ENCODE measurements at places on chromosomes 4 and X.
A peak's percentile ranks its signal among the peaks of the same experiment; 100 is the strongest.

GRCh38 chr4:125198916-125199315, 115.8 kb upstream of the FAT4 start:
- no peak for DNase-seq

GRCh38 chrX:129998021-129998420, 15.6 kb downstream of the BCORL1 start:
- DNase-seq, result peak; percentile 50

- no peak for DNase-seq
Observed at GRCh38 chr4:140706276-140706625, 49.9 kb downstream of the TBC1D9 start.

DNA sequence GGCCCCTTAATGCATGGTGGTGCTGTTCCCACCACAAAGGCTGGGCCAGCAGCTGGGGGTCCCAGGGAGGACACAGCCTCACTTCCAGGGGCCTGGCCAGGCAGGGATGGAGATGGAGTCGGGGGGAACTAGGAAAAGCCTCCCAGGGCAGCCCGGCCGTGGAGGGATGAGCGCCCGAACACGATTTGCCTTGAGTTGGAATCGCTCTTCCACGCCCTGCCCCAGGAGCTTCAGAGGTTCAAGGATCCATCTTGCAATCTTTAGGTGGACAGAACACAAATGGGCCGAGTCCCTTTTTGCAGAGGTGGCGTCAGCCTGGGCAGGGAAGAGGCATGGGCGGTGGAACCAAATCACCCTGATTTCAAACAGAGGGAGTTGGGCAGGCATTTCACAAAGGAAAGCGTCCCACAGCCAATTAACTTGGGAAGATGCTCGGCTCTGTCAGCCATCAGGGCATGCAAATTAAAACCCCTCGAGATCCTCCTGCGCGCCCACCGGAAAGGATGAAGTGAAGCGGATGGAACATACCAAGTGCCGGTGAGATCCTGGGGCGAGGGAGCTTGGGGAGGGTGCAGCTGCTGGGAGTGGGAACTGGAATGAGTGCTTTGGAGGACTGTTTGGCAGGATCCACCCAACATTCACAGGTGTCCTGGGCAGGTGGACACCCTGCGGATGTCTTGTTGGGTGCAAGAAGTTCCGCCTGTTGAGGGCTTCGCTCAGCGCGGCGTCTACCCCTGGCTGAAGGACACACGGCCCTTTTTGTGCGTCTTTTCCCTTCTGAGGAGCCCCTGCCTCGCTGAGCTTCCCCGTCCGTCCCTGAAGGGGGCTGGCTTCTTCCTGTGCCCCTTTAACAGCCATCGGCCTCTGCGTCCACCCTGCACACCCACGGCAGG, 75.7 kb downstream of the HTRA3 start:
- DNase-seq, result no peak

- peak; percentile 26 for DNase-seq
Observed at GRCh38 chr4:54539500-54540029, 118.2 kb upstream of the KIT start.

- no peak for DNase-seq
Observed at GRCh38 chrX:22629105-22629725, 356.5 kb downstream of the CBLL2 start.

- DNase-seq, result peak; percentile 90
Observed at GRCh38 chr4:76059750-76060149, 14.8 kb upstream of the ART3 start.

DNA sequence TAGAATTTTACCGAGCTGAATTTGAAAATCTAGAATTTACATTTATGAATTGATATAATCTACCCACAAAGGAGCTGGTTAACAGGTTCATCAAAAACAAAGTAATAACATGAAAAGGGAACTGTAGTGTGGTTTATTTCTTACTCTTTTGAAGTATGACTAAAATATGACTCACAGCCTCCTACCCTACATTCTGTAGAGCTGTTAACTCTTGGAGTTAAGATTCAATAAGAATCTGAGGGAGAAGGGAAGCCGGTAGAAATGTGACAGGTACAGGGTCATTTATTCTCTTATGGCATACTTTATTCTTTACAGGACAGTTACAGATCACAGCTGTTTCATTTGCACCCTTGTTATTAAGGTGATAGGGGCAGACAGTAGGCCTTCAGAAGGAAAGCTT, 132.2 kb upstream of the FAM47B start:
- no peak for DNase-seq

- DNase-seq, result no peak
Observed at GRCh38 chrX:94977562-94977961, 1303.6 kb downstream of the FAM133A start.

DNA sequence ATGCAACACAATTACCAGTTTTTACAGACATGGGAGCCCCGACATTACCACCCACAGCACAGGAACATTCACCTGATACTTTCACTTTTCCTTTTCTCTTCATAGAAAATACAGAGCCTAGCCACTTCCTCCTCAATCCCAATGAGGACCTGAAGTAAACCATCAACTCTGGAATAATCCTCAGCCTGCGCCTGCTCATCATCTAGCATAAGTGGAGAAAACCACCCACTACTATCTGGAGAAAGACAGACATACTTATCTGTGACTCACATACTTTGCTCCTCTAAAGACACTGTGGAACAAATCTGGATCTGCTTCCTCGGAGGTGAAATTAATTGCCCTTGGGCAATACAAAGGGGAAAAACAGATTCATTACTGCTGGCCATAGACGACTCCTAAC, 47.8 kb downstream of the ZCCHC13 start:
- no peak for DNase-seq

DNA sequence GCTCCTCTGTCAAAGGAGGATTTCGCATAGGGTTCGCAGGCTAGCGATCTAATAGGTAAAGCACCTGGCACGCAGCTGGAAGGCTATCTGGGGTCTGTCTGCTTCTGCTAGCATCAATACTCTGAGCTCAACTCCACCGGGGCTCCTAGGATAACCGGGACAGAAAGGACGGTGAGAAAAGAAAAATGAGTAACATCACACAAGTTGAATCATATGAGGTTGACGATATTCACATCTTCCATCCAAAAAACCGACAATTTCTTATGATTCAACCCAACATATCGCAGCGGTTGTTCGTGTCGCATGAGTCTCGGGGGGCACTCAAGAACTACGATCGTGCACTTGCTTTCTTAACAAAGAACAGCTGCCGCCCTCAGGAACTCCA, 1.8 kb downstream of the PROM1 start:
- no peak for DNase-seq

GRCh38 chrX:72621163-72621562, 48.5 kb upstream of the HDAC8 start:
- no peak for DNase-seq

DNA sequence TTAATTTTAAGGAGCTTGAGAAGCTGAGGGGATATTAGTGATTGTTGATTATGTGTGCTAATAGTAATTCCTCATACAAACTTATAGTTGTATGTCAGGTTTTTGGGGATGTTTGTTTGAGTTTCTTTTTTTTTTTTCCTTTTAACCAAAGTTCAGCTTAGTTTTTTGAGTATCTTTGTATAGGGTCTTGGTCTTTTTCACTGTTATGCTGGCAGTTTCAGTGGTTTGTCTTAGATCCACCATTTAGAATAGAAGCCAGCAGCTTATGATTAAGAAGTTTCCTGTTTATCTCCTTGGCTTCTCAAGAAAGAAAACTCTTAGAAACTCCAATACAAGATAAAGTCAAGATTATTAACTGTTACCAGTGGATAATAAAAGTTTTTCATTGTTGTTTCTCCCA, 16.1 kb downstream of the CPEB2 start:
- no peak for DNase-seq

GRCh38 chrX:2781698-2782097, 29.9 kb downstream of the XG start:
- DNase-seq, result no peak

DNA sequence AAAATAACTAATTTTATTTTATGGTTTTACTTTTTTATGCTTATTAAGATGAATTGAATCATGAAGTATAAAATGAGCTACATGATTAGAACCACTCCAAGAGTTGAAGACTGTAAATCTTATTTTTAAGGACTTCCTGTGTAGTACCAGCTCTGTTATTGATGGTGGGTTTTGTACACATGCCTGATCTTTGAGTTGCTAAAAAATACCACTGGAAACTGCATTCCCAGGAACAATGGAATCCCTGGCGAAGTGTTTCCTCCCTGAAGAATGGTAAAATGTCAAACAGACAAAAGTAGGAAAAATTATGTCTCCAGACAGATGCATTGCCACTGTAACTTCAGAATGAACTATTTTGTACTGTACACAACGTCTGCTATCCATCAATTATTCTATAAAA, 935.4 kb upstream of the TENM3 start:
- no peak for DNase-seq

- no peak for DNase-seq
Observed at GRCh38 chrX:153600921-153601320, 2.0 kb upstream of the CCNQ start.

Data from inflammatory macrophage treated with lipopolysaccharide for 4 hours (primary cell).